ENCODE measurements at places on chromosomes 4 and X.

- no peak for DNase-seq
Observed at GRCh38 chrX:123405231-123405630, 221.2 kb downstream of the GRIA3 start.

DNA sequence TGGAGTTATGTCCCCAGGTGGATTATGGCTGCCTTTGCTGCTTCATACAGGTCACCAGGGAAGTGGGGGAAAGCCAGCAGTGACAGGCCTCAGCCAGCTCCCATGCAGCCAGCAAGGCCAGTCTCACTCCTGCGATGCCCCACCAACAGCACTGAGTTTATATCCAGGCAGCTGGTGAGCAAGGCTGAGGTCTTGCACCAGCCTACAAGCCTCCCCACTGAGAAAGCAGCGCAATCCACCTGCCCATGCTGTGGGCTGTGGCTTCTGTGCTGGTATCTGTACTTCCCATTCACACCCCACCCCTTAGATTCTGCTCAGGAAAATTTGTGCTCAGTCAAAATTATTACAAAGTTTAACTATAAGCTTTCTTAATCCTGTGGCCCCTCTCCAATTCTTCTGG is 153.5 kb downstream of the HHIP start:
- no peak for DNase-seq

DNA sequence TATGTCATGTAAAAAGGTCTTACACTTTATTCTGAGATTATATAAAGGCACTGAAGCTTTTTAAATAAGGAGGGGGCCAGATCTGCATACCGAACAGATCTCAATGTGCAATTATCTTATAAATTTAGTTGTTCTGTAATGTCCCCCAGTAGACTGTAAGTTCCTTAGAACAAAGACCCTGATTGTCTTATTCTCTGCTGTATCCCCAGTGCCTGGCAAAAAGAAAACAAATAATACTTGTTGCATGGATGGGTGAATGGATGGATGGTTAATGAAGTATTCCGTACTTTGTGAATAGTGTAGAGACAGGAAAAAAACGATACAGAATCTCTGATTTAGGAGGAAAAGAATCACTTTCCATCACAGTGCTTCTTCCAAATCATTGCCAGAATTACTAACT is 141.5 kb downstream of the CHM start:
- DNase-seq = no peak

GRCh38 chrX:70439016-70439415 is 5.6 kb upstream of the DLG3 start:
- no peak for DNase-seq
